ENCODE measurements at places on chromosomes 5 and 9.

GRCh38 chr9:128771094-128771721 lies 519 bp downstream of the ZER1 start:
- DNase-seq = no peak

DNA sequence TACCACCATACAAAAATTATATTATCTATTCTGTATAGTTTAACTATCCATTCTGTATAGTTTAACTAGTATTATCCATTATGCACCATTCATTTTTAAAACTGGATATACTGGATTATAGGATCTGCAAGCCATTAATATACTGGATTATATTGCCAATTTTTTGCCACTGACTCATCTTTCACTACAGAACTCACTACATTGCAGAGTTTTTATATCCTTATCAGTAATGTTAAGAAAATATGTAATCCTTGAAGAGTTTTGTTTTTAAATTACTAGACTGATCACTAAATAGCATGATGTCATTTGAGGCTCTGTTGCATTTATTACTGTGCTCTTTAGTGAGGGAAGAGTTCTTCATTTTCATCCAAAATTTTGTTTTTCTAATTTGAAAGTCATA lies 109.8 kb upstream of the SNX2 start:
- no peak for DNase-seq

DNA sequence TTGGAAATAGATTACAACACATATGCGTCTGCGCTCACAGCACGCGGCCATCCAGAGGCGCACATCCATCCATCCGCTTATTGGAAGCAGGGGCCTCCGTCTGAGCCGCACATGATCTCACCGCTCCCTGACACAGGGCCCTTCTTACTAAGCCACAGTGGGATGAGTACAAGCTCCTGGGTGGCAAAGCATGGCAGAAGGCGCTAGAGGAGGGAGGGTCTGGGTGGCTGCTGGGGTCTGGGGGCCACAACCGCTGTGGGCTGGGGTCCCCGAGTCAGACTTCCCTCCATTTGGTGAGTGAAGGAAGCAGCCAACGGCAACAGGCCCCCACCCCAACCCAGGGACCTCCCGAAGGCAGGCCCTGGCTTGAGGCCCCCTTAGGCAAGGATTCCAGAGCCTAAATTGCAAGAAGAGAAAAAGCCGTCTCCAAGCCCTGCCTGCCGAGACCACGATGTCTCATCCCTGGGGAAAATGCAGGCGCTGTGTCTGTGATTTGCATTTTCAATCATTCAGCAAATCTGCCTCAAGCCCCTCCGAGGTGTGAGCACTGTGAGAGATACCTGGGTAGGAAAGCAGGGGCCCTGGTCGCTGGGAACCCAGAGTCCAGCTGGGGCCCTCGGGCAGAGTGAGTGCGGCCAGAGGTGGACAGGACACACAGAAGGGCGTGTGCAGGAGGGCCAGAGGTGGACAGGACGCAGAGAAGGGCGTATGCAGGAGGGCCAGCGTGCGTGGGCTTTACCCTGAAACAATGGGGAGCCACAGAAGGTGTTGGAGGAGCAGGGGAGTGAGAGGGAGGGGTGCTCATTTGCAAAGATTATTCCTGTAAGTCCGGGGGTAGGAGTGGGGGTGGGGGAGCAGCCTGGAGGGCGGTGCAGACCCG lies 135.7 kb downstream of the OLFM1 start:
- DNase-seq = no peak

- DNase-seq = no peak
These were observed 791.2 kb downstream of the MAT2B start for GRCh38 chr5:164296603-164297080.

DNA sequence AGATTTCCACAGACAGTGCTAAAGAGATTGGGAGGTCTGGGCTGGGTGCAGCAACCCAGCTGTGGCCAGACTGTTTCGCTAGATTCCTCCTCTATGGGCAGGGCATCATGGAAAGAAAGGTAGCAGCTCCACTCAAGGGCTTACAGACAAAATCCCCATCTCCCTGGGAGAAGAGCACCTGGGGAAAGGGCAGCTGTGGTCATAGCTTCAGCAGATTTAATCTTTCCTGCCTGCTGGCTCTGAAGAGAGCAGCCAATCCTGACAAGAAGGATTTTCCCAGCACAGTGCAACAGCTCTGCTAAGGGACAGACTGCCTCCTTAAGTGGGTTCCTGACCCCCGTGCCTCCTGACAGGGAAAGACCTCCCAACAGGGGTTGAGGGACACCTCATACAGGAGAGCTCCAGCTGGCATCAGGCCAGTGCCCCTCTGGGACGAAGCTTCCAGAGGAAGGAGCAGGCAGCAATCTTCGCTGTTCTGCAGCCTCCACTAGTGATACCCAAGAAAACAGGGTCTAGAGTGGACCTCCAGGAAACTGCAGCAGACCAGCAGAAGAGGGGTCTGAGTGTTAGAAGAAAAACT lies 1379.3 kb upstream of the ACO1 start:
- no peak for DNase-seq

DNA sequence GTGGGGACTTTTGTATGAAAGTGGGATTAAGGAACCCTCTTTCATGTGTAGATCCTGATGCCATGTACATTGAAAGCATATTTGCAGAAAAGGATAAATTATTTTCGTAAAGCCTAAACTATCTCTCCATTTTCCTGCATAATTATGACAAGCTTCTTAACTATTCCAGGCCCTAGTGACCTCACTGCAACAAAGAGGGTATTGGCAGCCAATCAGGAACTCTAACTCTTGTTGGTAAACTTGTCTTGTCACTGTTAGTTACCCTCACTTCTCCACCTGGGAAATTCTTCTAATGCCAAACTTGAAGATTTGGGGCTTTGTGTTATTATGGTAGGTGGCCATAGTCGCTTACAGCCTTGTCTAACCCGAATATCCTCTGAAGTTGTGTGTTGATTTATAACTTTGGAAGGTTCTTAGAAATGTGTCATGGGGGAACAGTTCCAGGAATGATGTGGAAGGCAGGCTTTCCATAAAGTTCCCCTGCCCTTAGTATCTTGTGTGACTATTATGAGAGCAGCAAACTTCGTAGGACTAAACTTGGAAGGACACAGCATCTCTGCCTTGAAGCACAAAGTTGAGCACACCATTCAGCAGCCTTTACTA lies 52.5 kb downstream of the IQGAP2 start:
- DNase-seq = no peak

DNA sequence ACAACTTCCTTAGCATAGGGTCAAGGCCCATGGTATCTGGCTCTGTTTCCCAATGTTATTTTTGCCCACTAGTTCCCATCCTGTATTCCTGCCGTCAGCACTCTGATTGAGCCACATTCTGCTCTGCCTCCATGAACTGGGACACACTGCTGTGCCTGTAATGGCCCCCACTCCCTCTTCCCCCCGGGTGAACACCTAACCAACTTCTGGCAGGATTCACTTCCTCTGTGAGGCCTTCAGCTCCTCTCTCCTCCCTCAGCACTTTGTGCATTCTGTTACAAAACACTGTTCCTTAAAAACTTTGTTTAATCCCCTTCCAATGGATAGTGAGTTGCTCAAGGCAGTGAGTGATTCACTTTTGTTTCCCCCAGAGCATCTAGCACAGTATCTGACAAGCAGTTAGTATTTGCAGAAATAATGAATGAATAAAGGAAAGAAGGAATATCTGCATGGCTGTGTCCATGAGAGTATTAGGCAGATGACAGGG lies 183.6 kb downstream of the EFNA5 start:
- no peak for DNase-seq

GRCh38 chr9:135664801-135665794 lies 2.0 kb downstream of the LCN9 start:
- DNase-seq = no peak

- DNase-seq = no peak
These were observed 93.3 kb upstream of the SLC44A1 start for GRCh38 chr9:105150991-105151685.

- DNase-seq = no peak
These were observed 52.8 kb downstream of the DAB2IP start for GRCh38 chr9:121704281-121704680.

DNA sequence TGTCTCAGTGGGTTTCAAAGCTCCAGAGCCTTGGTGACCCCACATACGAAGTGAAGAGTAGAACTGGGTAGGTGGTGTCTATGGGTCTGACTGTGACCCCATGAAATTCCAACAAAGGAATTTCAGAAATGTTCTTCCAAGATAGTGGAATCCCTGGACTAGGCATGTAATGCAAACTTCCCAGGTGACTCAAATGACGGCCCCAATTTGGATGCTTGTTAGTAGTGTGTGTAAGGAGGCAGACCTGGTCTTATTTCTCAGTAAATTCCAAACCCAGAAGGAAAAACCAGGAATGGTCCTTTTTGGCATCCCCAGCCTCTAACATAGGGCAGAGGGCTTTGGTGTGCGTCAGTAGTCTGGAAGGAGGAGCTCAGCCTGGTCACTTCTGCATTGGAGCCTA lies 43.6 kb upstream of the ABCA1 start:
- DNase-seq = no peak

GRCh38 chr9:17121264-17121663 lies 13.6 kb upstream of the CNTLN start:
- DNase-seq = no peak

DNA sequence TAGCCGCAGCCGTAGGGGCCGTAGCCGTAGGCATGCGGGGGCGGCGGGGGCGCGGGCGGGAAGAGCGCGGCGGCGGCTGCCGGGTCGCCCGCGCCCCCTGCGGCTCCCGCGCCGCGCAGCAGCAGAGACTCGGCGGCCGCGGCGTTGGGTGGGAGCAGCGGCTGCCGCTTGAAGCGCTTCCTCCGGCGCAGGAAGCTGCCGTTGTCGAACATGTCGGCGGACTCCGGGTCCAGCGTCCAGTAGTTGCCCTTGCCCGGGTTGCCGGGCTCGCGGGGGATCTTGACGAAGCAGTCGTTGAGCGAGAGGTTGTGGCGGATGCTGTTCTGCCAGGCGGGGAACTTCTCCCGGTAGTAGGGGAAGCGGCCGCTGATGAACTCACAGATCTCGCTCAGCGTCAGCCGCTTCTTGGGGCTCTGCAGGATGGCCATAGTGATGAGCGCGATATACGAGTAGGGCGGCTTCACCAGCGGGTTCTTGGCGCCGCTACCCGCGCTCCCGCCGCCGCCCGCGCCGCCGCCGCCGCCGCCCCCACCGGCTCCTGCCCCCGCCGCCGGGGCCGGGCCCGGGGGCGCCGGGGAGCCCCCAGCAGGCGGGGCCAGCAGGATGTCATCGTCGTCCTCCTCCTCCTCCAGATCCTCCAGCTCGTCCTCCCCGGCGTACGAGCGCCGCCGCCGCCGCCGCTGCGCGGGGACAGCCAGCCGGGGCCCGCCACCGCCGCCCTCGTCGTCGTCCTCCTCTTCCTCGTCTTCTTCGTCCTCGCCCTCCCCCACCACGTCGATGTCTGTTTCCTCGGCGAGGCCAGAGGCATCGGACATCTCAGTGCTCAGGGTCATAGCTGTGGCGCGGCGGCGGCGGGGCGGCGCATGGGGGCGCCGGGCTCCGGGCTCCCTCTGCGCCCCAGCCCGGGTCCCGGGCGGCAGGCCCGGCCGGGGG lies 781 bp downstream of the FOXD1 start:
- DNase-seq = no peak

DNA sequence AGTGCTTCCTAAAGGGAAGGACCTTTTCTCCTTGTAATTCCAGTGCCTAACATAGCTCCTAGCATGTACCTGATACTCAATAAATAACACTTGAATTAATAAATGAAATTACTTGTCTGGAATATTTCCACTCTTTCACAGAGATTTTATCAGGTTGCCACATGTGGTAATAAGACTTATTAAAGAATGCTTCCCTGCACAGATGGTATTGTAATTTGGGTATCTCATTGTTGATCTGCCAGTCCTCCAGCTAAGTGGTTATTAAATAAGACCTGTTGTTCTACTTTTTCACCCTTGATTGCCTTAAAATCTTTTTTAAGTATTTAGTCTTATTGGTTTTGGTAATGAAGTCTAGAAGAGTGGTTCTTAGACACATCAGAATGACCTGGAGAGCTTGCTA lies 28.1 kb upstream of the CETN3 start:
- DNase-seq = no peak

- DNase-seq = no peak
These were observed 43.8 kb downstream of the ADAMTS16 start for GRCh38 chr5:5183933-5184332.

GRCh38 chr5:142215915-142216681 lies 107.5 kb downstream of the NDFIP1 start:
- DNase-seq = no peak

GRCh38 chr5:19175776-19176570 lies 812.0 kb downstream of the CDH18 start:
- no peak for DNase-seq

DNA sequence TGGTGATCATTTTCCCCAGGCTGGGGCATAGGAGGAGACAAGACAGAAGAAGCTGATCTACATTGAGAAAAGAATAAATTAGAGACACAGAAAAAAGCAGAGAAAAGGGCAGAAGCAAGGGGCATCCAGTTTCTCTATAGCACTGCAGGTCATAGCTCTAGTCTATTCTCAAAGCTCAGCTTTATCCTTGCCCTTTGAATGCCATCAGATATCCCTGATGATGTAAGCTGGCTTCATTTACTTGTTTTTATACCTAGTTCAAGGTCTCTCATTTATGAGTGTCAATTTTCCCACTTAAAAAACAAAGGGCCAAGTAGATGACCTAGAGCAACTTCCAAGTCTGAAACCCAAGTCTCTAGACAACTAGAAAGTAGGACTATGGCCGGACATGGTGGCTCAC lies 32.7 kb downstream of the FBXO10 start:
- DNase-seq = no peak

- no peak for DNase-seq
These were observed 62.0 kb downstream of the ENC1 start for GRCh38 chr5:74578356-74579044.

DNA sequence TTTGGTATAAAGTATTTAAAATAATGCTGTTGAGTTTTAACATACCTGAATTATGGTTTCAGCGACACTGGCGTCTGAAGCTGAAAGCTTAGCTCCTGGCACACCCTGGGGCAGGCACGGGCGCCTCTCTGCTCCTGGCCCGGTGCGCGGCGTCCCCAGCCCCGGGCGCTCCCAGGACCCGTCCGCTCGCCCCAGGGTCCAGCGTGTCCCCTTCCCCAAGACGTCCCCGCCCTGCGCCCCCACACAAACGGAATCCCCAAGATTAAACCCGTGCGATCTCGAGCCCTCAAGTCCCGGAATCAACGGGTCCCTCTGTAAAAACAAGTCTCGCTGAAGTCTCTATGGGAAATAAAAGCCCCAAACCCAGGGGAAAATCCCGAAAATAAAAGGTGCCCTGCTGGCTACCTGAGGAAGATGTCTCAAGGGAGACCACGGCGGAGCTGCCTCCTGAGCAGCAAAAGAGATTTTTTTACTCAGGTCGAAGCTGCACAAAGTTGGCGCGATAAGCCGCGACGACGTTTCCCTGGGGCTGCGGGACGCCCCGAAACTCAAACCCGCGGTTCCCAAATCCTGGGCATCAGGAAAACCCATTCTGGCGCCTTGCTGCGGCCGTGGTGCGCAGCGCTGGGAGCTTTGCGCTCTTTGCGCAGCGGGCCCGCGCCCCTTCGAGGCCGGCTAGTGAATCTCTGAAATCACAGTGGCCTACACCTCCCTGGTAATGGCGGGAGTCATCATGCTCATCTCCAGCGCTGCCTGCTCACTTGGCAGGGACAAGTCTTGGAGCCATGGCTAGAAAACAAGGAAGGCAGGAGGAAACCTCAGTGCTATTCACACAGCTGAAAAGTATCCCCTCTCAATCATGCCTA lies 6.3 kb upstream of the IFNA8 start:
- DNase-seq = no peak

Data from stimulated activated CD4-positive, alpha-beta T cell treated with anti-CD3 and anti-CD28 coated beads, TNF-alpha, amount 100 ng/mL, for 24 hours (primary cell).